A673 (cell line): ENCODE measurements at places on chromosomes 2 and 18. TPM values are rescaled to one million over a fixed set of nuclear protein-coding genes. Genes with fewer than 3 reads are reported as not detected.

- no peak for DNase-seq
- H3K27ac ChIP-seq: no peak overlapping the region
- H3K4me1 ChIP-seq: peaks cover 17% of the 10 kb centered on the region
- H3K27me3 ChIP-seq: no peaks in the 10 kb centered on the region
- no peak overlapping the region for H3K4me3 ChIP-seq
These were observed 43.6 kb upstream of the PXDN start for GRCh38 chr2:1787755-1788477.

- no peak overlapping the region for H3K4me3 ChIP-seq
- DNase-seq: no peak
- H3K27ac ChIP-seq: no peak overlapping the region
- H3K27me3 ChIP-seq: no peaks in the 10 kb centered on the region
- no peaks in the 10 kb centered on the region for H3K4me1 ChIP-seq
- H3K36me3 ChIP-seq: no peaks in the 10 kb centered on the region
These were observed 104.0 kb downstream of the ZNF516 start for GRCh38 chr18:76391038-76391437.

GRCh38 chr2:120656273-120656950, 79.3 kb upstream of the GLI2 start:
- no peak overlapping the region for H3K27ac ChIP-seq
- no peaks in the 10 kb centered on the region for H3K36me3 ChIP-seq
- H3K4me1 ChIP-seq: no peaks in the 10 kb centered on the region
- DNase-seq: no peak

The NHEJ1 gene
- total RNA-seq: 16.6 and 18.0 TPM in 2 replicates
